ENCODE measurements at places on chromosomes 13 and 19.

- DNase-seq, result peak; percentile 79
Measured at GRCh38 chr19:14450168-14450874, 17.2 kb downstream of the PKN1 start.

- no peak for DNase-seq
Measured at GRCh38 chr13:52703482-52703881, 36.1 kb downstream of the CNMD start.

DNA sequence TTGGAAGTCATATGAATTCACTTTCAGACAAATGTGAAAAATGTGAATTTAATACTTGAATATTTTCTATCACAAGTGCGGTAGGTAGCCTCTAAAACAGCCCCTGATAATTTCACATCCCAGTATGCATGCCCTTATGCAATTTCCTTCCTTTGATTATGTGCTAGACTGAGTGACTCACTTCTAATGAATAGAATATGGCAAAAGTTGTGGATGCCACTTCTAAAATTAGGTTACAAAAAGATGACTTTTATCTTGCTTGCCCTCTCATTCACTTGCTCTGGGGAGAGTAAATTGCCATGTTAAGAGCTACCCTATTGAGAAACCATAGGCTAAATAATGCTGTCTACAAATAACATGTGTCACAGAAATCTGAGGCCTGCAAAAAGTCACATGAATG is 402.5 kb upstream of the PCDH9 start:
- DNase-seq, result no peak

GRCh38 chr19:13098277-13099072 is 4.2 kb downstream of the LYL1 start:
- peak; percentile 60 for DNase-seq

GRCh38 chr19:7478843-7479227 is 10.0 kb downstream of the PEX11G start:
- no peak for DNase-seq

GRCh38 chr19:36115453-36116343 is at the start of gene TBCB:
TBCB (plus strand) TSS chr19:36115468; CDS start chr19:36115561, 93 bp downstream.
- DNase-seq, result no peak

GRCh38 chr13:75231235-75231634 is 250.7 kb downstream of the TBC1D4 start:
- DNase-seq, result no peak

DNA sequence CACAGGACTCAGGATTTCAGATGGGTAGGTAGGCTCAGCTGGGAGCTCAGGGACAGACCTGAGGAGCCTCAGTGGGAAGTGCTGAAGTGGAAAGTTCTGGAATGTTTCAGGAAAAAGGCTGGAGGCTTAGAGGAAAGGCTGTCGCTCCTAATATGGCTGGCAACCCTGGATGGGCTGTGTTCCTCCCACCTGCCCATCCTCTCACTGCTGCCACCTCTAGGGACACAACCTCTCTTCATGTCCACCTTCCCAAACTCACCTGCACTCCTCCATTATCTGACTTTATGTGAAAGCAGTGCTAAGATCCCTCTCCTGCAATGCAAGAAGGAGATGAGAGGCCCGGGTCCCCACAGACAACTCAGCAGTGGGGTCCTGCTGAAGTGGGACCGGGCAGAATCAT is 5.8 kb upstream of the CEACAM21 start:
- no peak for DNase-seq

DNA sequence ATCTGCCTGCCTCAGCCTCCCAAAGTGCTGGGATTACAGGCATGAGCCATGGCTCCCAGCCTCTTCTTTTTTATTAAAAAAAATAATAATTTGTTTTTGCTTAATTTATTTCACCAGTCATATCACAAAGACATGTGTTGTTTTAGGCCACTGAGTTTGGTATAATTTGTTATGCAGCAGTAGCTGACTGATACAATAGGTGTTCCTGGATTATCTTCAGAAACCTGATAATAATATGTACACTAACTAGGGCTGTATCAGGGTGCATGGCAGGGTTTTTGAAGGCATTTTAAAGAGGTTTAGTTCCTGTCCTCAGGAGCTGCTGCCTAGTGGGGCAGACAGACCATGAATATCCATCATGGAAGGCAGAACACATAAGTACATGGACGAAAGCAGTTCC is 9.5 kb upstream of the CSNK1G2 start:
- DNase-seq, result no peak

DNA sequence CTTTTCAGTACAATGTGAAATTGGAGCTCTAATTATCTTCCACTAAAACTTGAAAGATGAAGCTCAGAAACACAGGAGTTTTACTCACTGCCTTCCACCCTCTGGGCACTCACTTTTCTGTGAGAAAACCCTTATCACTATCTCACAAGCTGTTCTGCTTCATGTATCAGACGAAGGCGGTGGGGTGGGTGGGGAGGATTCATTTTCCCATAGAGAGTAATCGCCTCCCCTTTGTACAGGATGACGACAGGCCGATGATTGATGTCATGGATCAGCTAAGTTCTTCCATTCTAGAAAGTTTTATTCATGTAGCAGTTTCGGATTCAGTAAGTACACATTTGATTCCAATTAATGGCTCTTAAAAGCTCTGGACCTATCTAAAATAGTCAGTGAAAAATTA is 139.9 kb downstream of the ZAR1L start:
- DNase-seq, result no peak

- DNase-seq, result no peak
Measured at GRCh38 chr19:3646336-3647092, 19.9 kb upstream of the CACTIN start.

GRCh38 chr19:15452111-15453047 is 2.6 kb upstream of the WIZ start:
- no peak for DNase-seq

DNA sequence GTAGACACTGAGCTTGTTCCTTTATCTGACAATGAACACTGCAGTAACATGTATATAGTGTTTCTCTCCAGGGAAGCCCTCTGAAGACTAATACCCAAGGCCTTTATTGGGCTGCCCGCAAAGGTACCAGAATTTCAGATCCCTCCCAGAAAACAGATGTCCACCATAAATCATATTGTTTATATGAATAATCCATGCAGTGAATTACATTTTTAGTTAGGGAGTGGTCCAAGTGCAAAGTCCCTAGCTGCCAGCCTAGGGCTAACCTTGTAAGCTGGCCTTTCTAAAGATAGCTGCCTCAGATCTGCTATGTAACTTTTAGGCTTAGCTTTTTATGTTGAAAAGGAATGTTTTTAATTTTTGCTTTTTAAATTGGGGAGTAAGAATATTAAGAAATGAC is 44.7 kb downstream of the TDRD3 start:
- no peak for DNase-seq

DNA sequence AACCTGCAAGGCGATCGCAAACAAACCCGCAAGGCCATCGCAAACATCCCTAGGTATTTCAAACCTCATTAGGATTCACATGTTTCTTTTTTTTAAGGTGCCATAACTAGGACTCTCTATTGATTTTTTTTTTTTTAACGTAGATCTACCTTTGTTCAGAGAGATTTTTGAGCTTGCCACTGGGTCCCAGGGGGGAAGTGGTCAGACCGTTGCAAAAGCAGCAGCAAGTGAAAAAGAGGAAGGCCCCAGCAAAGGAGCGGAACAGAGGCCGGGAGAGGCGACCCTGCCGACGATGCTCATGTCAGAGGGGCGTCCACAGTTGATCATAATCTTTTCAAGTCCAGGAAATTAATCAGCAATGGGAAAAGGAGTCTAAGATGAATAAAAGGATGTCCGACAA is 32.7 kb upstream of the FLT1 start:
- peak; percentile 63 for DNase-seq

GRCh38 chr19:3284759-3285646 is 60.5 kb downstream of the CELF5 start:
- peak; percentile 81 for DNase-seq

DNA sequence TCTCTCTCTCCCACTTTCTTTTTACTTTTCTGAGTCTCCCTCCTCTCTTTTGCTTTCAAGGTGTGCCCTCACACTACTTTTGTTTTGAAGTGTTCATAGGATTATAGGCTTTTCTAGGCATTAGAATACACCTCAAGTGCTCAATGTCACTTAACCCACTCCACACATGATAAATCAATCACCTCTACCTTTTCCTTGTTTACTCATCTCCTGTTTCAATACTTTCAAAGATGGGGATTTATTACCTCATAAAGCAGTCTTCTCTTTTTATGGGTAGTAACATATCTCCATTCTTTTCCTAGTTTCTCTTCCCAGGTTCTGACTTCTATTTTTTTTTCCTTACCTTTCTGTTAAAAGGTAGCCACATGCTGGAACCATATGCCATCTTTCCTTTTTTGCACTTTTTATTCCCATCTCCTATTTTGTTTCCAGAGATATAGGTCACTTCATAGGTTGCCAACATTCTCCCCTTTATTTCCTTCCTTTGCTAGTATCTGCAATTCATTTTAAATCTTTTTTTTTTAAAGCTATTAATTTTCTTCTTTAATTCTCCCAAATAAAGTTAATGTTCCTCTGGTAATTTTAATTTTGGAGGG is 137.6 kb upstream of the SLC10A2 start:
- DNase-seq, result no peak

DNA sequence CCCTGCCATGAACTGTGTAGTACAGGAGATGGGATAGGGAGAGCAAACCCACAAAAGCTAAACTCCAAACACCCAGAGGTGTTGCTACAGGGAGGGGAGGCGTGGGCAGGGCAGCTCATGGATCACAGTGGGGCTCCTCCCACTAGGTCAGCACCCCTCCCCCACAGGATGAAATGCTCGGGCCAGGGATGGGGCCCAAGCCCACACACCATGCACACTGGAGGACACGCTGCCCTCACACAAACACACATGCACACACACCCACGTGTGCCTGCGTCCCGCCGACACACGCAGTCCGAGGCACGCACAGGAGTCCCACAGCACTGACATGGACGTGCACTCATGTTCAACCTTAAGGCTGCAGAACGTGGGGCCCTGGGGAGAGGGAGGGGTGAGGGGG is 6.0 kb upstream of the CCNP start:
- DNase-seq, result no peak

GRCh38 chr19:29324717-29325116 is 111.8 kb upstream of the UQCRFS1 start:
- DNase-seq, result no peak

DNA sequence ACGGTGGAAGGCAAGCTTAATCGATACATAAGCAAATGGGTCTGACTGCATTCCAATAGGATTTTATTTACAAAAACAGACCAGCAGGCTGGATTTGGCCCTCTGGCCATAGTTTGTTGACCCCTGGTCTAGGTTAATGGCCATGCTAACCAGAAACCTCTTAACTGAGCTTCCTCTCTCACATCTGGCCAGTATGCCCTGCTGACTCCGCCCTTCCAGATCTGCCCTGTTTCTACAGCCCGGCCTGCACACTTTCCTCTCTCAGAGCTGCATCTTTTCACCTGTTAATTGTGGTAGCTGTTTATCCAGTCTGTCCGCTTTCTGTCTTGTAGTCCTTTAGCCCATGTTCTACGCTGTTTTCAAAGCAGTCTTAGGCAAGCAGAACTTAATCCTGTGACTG is 25.6 kb downstream of the EDNRB start:
- no peak for DNase-seq

DNA sequence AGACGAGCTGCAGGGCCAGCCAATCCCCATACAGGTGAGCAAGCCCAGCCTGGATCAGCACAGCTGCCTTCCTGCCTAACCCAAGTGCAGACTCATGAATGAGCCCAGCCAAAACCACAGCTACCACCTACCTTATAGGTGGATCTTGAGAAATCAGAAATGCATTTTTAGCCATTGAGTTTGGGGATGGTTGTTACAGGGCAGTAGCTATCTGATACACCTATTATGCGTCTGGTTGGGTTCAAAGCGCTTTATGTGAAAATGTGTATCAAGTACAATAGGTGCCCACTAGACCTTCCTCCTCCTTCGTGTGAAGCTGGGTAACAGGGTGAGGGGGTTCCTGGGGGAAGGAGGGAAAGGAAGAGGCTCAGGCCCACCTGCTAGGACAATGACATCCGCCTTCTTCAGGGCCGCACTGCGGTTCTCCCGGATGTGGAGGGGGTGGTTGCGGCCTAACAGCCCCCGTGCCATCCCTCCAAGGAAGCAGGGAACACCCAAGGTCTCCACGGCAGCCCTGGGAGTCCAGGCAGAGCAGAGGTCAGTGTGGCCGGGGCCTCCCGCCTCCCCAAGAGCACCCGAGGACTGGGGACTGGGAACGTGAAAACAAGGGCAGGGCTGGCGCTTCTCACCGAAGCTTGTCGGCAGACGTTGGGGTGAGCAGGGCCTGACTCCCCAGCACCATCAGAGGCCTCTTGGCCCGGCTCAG is 11.7 kb downstream of the SYDE1 start:
- DNase-seq, result no peak

GRCh38 chr19:36605877-36606478 is 865 bp downstream of the ZNF382 start:
- DNase-seq, result no peak

DNA sequence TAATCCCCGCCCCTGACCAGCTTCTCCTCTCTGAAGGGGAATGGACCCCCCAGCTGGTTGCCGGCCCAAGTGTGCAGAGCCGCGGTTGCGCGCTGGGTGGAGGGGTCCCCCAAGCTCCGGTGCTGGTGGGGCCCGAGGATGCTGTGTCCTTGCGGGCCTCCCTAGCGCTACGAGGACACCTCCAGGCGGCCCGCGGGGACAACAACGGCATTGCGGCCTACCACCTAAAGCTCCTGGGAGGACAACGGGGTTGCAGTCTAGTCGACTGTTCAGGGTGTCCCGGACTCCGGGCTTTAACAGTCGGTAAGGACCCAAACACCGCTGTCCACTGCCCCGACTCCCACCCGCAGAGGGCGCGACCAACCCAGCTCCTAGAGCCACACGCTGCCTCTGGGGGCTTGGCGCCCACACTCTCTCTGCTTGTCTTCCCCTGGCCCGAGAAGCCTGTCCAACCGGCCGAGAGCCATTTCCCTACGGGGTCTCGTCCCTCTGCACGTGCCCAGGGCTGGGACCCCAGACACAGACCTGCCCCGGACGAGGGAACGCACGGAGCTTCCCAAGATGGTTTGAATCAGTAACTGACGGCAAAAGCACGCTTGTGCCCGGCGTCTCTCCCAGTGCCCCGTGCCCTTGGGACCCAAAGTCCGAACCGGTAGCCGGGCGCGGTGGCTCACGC is 927 bp upstream of the SDHAF1 start:
- DNase-seq, result no peak

GRCh38 chr13:51000571-51001260 is 91.1 kb downstream of the RNASEH2B start:
- DNase-seq, result no peak
